Fibroblast of the aortic adventitia (primary cell): ENCODE measurements at places on chromosomes 5 and 9.

DNA sequence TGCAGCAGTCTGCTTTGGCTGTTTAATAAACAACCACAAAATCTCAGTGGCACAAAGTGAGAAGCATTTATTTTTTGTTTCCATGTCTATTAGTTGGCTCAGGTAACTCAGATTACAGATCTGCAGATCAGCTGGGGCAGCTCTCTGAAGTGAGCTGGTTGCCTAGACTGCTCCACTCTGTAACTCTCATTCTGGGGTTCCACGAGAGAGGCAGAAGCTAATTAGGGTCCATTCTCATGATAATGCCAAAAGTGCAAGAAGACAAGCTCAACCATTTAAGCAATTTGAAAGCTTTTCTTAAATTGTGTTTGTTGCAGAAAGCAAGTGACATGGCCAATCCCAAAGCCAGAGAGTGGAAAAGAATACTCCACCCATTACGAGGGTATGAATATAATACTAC is 13.2 kb downstream of the MEIKIN start:
- DNase-seq, result no peak

DNA sequence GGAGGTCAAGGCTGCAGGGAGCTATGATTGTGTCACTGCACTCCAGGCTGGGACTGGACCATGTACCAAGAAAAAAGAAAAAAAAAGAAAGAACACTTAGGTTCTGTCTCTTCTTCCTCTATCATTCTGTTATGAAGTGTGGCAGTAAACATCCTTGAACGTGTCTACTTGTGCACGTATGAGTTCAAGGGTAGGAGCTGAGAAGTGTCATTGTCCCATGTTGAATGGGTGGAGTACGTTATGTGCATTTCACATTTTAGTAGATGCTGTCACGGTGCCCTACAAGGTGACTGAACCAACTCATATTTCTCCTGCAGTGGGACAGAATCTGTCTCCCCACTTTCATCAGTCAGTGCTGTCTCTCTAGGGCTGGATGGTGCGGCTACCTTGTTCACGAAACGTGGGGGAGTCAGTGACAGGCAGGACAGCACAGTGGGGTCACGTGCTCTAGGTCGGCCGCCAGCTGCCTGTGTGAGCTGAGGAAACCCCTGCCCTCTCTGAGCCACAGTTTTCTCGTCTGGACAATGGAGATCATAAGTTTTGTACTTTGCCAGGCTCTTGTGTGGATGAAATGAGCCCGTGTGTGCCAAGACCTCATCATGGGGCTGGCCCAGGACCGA is 47.2 kb downstream of the GTF3C4 start:
- DNase-seq, result peak; percentile 2

- no peak for DNase-seq
Observed at GRCh38 chr5:177601126-177601525, 1.2 kb downstream of the B4GALT7 start.

DNA sequence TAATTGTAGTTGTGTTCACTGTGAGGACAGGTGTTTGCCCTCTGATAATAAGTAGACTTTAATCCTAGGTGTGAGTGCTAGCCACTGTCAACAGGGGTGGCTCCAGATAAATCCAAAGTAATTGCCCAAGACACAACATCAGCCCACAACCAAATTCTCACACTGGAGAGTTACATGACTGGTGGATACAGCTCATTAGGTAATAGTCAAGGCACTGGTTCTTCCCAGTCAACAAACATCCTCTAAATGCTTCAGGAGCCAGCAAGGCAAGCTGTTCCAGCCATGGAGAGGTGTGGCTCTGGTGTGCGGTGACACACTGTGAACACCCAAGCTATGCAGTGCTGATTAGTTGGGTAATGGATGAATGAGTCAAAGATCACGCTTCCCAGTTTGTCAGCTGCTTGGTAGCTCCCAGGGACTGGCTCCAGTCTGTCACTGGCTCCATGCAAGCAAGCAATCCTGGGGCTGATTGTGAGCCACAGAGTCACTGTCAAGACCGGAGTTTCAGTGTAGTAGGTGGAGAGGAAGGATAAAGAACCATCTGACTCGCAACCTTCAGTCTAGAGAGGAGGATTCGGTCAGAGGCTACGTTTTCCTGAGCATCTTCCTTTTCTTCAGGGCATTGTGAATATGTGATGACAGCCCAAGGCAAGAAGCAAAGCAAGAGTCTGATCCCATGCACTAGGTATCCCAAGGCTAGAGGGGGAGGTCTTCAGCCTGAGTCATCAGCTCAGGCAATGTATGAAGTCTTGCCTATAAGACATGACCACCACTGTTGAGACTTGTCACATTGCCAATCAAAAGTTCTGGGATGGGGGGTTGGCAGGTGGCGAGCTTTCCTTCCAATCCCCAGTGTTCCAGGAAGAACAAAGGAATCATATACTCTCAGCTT is 63.1 kb downstream of the UGCG start:
- DNase-seq, result peak; percentile 91

- no peak for DNase-seq
Observed at GRCh38 chr9:132589148-132590036, 7.0 kb downstream of the BARHL1 start.

DNA sequence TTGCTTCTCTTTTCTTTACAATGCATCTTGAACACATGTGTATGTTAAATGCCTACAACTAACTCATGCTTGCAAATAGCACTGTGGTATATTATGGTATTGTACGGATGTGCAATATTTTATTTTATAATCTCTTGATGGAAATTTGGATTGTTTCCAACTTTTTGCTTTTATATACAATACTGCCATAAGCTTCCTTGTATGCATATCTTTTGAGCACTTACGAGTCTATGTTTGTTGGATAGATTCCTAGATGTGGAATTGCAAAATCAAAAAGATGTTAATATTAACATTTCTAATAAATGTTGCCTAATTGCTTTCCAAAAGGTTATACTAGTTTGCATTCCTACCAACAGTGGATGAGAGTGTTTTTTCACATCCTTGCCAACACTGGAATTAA is 3.4 kb upstream of the GALNT12 start:
- DNase-seq, result no peak
